ENCODE measurements at places on chromosomes 2 and 18.

GRCh38 chr18:49081511-49082155 lies 130.9 kb upstream of the SMAD7 start:
- no peak for DNase-seq

DNA sequence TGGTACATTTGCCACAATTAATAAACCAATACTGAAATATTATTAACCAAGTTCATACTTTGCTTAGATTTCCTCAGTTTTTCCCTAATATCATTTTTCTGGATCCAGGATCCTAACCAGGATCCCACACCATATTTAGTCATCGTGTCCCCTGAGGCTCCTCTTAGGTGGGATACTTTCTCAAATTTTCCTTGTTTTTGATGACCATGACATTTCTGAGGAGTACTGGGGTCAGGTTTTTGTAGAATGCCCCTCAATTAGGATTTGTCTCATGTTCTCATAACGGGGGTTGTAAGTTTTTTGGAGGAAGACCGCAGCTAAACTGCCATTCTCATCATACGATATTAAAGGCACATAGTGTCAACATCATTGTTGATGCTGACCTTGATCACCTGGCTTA lies 15.5 kb upstream of the ERCC3 start:
- DNase-seq: no peak

- DNase-seq: no peak
Observed at GRCh38 chr2:235951982-235952381, 216.2 kb downstream of the GBX2 start.

DNA sequence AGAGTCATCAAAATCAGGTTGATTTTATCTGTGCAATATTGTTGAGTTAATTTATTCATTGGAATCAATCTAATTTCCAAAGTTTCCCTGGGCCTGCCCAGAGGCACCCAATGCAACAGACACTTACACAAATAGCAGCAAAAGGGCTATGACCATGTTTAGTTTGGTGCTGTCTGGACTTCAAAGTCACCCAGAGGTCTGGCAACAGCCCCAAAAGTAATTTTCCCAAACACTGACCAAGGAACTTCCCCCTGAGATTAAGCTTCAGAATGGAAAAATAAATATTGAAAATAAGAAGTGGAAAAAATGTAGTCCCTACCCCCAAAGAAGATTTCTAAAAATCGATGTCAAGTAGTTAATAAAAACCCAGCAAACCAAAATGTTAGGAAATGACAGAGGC lies 70.9 kb upstream of the RNF152 start:
- no peak for DNase-seq

- DNase-seq: no peak
Observed at GRCh38 chr18:27061488-27062095, 123.5 kb downstream of the CHST9 start.

- DNase-seq: no peak
Observed at GRCh38 chr18:59690186-59690982, 6.8 kb downstream of the CCBE1 start.

GRCh38 chr2:107737756-107738155 lies 88.9 kb upstream of the RGPD4 start:
- DNase-seq: no peak

DNA sequence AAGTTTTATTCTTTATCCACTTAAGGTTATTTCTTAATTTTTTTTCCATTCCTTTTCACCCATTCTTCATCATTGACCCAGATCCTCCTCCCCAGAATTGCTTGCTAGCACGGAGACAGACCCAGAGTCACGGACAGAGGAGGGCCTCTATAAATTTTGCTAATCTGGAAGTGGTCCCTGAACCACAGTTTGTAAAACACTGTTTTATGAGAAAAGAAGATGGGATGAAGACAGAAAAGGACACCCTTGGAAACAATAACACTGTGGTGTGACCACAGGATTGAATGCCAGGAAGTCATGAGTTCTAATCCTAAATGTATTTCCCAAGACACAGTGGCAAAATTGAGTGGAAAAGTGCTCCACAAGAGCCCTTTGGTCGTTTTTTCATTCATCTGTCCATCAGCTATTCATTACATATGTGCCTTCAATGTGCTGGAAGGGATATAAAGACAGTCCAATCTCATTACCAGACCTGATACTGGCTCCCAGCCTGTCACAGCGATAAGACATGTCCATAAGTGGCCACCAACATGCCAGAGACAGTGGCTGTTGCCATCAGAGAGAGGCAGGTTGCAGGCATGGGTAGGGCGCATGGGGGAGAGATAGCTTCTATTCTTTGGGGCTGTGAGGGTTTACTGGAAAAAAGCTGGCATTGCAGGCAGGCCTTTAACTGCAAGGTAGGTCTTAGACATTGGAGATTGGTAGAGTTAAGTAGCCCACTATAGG lies 175.2 kb upstream of the ALPP start:
- no peak for DNase-seq

DNA sequence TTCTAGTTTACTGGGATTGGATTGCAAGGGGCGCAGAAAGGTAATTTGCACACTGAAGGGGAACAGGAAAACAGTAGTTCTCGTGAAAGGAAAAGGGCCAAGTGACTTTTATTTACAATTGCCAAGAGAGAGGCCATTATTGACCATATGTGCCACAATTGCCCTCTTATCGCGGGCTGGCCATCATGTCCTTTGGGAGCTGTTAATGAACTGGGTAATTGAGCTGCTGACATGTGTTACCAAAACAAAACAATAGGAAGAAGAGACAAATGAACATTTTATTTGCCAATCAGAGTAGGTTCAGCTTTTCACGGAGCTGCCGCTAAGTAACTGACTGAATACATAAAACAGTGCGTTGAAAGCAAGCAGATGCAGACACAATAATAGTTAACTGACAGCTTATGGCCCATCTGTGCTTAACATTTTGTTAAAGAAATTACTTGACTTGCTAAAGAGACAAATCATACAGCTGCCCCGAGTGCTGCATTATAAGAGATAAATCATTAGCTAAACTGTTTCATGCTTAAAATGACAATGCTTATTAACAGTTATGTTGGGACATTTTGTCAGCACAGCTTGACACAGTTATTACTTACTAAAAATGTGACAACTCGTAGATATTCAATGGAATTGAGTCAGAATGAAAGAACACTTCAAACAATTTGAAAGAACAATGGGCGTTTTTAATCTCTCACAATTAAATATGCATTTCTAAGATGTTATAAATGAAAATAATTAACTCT lies 57.5 kb downstream of the PAX3 start:
- DNase-seq: no peak

- DNase-seq: no peak
Observed at GRCh38 chr2:64457524-64457923, 3.6 kb downstream of the LGALSL start.

DNA sequence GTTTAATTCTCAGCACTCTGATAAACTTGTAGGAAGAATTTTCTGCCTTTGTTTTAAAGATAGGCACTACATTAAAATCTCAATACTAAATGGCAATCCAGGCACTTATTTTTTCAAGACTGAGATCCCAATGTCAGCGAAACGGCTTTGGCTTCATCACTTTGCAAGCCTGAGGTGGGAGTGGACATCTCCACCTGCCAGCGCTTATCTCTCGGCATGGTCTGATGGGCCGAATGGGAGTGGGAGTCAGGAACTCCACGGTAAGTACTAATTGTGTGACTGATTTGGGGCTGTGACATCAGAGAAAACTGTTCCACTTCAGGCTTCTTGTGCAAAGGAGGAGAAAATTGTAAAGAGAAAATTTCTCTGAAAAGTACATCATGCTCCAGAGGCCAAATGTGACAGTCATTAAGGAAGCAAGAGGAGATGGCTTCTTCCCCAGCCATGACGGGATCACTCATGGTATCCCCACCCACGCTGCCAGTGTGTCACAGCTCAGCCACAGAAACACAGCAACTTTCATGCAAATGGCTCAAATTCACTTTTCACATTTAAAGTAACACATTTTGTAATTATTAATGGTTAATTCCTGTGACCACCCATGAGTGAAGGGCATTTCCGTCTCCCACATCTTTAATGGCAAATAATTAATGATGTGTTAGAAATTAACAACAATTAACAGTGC lies 385.5 kb upstream of the HNRNPA3 start:
- DNase-seq: no peak

DNA sequence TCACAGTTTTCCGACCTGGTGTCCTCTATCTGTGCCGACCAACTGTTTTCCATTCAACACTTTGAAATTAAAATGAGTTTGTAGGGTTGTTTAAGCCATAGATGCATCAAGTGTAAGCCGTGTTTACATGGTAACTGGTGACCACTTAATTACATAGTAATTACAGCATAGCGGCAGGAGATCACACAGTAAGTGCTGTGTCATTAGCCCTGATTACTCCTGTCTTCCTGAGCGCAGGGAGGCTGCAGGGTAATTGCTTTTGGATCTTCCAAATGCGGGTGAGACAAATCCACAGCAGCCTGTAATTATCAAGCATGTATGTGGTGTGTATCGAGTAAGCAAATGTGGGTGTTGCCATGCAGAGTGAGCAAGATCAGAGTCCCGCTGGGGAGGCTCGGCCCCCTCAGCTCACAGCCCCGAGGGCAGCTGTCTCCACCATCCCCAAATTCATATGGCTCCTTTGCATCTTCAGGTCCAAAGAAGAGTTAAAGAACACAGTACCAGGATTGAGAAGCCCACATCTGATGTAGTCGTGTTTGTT lies 71.5 kb upstream of the HDAC4 start:
- DNase-seq: no peak

GRCh38 chr2:215635788-215636139 lies 199.9 kb upstream of the FN1 start:
- no peak for DNase-seq

GRCh38 chr18:3411854-3412268 lies 38.1 kb upstream of the TGIF1 start:
- peak; percentile 18 for DNase-seq

DNA sequence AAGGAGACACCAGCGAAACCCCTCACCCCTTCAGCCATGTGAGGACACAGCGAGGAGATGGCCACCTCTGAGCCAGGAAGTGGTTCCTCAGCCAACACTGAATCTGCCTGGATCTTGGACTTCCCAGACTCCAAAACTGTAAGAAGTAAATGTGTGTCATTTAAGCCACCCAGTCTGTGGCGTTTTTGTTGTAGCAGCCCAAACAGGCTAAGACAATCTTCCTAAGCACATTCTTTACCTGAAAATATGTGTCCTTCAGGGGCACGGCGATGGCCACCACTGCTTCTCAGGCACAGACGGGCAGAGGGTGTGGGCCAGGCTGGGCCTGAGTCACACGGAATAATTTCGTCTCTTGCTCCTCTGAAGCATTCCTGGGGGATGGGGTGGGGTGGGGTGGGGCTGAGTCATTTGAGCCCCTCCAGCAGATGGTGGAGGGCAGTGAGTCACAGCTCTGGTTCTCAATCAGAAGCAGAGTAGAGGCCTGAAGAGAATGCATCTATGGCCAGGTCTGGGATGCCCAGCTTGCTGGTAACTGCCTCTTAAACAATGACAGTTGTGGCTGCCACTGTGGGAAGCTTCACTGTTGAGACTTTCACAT lies 142.4 kb downstream of the CAPN13 start:
- DNase-seq: no peak

DNA sequence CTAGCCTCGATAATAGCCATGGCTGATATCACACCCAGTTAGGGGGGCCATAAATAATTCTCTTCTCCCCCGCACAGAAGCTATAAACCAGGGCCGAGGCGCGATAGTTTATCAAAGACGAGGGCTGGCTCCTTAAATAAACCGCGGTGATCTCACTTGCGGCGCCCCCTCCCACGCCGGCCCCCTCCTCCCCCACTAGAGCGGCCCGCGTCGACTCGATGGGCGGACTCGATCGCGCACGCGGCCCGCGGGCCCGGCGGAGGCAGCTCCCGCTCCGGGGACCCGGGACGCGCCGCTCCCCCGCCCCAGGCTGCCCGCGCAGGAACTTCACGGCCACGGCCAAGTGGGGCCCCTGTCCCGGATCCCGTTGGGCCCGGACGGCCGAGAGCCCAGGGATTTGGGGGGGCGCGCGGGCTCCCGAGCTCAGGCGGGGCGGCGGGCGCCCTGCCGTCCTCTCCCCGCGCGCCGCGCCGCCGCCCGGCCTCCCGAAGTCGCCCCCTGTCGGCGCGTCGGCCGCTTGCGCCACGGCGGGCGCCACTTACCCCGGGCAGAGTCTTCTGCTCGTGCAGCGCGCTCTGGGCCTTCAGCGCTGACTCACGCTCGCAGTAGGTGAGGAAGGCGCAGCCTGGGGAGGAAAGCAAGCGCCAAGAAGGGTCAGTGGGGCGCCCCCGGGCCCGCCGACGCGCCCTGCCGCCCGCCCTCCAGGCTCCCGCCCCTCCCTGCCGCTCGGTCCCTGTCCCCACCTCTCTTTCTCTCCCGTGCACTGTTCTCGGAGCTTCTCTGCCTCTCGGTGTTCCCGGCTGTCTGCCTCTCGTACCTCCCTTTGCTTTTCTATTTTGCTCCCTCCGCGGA lies 80.4 kb downstream of the CELF4 start:
- no peak for DNase-seq

- peak; percentile 68 for DNase-seq
Observed at GRCh38 chr2:20424300-20425290, 22.3 kb upstream of the RHOB start.

GRCh38 chr2:111622859-111623258 lies 261.1 kb downstream of the ANAPC1 start:
- DNase-seq: no peak

DNA sequence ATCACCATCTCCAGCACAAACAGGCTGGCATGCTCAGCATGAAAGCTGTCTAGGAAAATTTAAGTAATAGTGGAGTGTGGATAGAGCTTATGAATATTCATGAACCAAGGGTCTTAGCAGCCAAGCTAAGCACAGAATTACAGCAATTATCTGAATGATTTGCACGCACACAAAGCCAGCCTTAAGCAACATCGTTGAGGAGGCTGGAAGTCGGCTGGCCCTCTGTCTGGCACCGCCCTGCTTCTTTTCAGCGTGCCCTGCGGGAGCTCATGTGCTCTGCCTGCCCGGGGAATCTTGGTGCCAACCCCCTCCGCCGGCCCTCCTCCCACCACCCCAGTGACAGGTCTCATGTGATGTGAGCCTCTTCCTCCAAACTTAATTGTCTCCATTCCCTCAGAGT lies 540.1 kb downstream of the CMPK2 start:
- DNase-seq: no peak

DNA sequence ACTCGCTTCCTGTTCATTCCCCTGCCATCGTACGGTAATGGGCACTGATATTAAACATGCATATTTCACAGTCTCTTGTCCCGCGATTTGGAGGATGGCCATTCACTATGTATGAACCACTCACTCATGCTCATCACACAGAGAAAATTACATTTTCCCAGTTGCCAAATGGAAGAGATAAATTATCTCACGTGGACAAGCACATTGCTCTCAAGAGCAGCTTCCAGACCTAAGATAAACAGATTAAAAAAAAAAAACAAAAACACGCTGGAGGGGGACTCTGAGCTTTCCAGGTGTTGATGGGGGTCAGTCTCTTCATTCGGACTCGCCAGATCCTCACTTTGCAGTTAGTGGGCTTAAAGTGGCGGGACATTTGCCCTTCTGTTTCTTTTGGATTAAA lies 1.7 kb upstream of the MAPK4 start:
- DNase-seq: no peak

- no peak for DNase-seq
Observed at GRCh38 chr2:234267534-234267933, 217.0 kb downstream of the SPP2 start.

GRCh38 chr18:25862881-25863600 lies 227.4 kb downstream of the SS18 start:
- DNase-seq: no peak

Measured in CD4-positive, alpha-beta T cell treated with Interferon gamma for 1 hour (primary cell).